ENCODE measurements at places on chromosomes 11 and 22. TPM values are rescaled to one million over a fixed set of nuclear protein-coding genes. Genes with fewer than 3 reads are reported as not detected.

The OR52A1 gene
- total RNA-seq = not detected

The EFCAB6 gene
- total RNA-seq = 0.36 TPM

The TMPRSS4 gene
- not detected for total RNA-seq

The CHST1 gene
- 1.2 TPM for total RNA-seq

The WNT7B gene
- total RNA-seq = 140 TPM

The DTX4 gene
- total RNA-seq = 5.3 TPM

The INPPL1 gene
- total RNA-seq = 56.8 TPM

The TRPM5 gene
- total RNA-seq = not detected

The MYOD1 gene
- total RNA-seq = not detected

The ANO1 gene
- 1.1 TPM for total RNA-seq

The PIWIL4 gene
- total RNA-seq = 0.44 TPM

The PTPN5 gene
- total RNA-seq = not detected

The MMP8 gene
- total RNA-seq = not detected

The RNF215 gene
- 19.7 TPM for total RNA-seq

The P2RX6 gene
- total RNA-seq = 0.62 TPM

The RASD2 gene
- 1.3 TPM for total RNA-seq

The FOSL1 gene
- 176 TPM for total RNA-seq

The SCUBE1 gene
- 0.20 TPM for total RNA-seq

The NXF1 gene
- total RNA-seq = 57.5 TPM

The SEZ6L gene
- total RNA-seq = not detected

The TMEM41B gene
- 28.9 TPM for total RNA-seq

The DENND6B gene
- 2.7 TPM for total RNA-seq

The HORMAD2 gene
- total RNA-seq = not detected

The GRAMD1B gene
- 38.4 TPM for total RNA-seq

The DBX1 gene
- not detected for total RNA-seq

The FOLR3 gene
- total RNA-seq = not detected

The C11orf97 gene
- total RNA-seq = not detected

The FOLR2 gene
- total RNA-seq = not detected

The C11orf86 gene
- total RNA-seq = 43.6 TPM

The CCDC87 gene
- total RNA-seq = 0.64 TPM

The CEP164 gene
- total RNA-seq = 15.1 TPM

The MIAT gene
- 0.39 TPM for total RNA-seq

The SMC1B gene
- not detected for total RNA-seq

The MB gene
- 11.2 TPM for total RNA-seq

The TMEM126A gene
- total RNA-seq = 57.5 TPM

The BIRC3 gene
- total RNA-seq = 32.7 TPM

Data from A549 treated with DMSO at 1 μM for 4 hours (cell line).